ENCODE measurements at places on chromosomes 7 and 10.
A peak's percentile ranks its signal among the peaks of the same experiment; 100 is the strongest.

DNA sequence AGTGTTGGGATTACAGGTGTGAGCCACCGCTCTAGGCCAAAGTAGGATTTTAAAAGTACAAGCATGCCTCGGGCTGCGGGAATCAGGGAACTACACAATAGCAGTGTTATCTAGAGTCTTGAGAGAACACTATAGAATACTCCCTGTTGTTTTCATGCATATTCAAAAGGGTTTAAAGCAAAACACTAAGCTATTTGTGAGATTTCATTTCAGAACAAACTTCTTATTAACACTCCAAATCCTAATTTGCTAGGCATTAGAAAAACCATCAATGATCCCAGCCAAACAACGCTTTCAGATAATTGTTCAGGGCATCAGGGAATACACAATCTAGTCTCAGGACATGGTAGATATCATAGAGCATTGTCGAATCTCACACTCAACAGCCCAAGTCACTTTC is 13.9 kb downstream of the DENND11 start:
- no peak overlapping the region for H3K4me3 ChIP-seq
- H3K27me3 ChIP-seq: no peaks in the 10 kb centered on the region
- H3K36me3 ChIP-seq: peaks cover 18% of the 10 kb centered on the region
- DNase-seq: no peak
- H3K27ac ChIP-seq: no peak overlapping the region
- no peaks in the 10 kb centered on the region for H3K4me1 ChIP-seq

DNA sequence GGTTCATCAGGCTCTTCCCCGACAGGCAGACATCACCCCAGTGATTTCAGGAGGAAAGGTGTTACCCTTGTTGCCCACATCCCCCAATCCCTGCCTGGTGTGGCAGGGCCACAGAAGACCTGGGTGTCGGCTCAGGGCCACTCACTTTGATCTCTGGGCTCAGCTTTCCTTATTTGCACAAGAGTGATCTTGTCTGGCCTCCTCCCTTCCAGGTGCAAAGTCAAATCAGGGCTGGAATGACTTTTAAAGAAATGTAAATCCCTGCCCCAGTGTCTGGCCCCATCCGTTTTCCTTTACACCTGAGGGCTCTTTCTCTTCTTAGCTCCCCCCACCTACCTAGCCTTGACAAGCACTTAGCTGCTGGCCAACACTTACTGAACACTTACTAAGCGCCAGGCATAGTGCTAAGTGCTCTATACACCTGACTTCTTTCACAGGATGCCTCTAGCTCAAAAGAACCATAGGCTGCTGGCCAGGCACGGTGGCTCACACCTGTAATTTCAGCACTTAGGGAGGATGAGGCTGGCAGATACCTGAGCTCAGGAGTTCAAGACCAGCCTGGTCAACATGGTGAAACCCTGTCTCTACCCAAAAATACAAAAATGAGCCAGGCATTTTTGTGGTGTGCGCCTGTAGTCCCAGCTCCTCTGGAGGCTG is 979 bp upstream of the NODAL start:
- H3K4me3 ChIP-seq: no peak overlapping the region
- no peaks in the 10 kb centered on the region for H3K36me3 ChIP-seq
- peaks cover 32% of the 10 kb centered on the region for H3K27me3 ChIP-seq
- no peak for DNase-seq
- no peak overlapping the region for H3K27ac ChIP-seq

GRCh38 chr7:35536396-35536826 is 158.5 kb downstream of the HERPUD2 start:
- no peak overlapping the region for H3K4me3 ChIP-seq
- H3K4me1 ChIP-seq: no peaks in the 10 kb centered on the region
- no peak for DNase-seq
- no peak overlapping the region for H3K27ac ChIP-seq

DNA sequence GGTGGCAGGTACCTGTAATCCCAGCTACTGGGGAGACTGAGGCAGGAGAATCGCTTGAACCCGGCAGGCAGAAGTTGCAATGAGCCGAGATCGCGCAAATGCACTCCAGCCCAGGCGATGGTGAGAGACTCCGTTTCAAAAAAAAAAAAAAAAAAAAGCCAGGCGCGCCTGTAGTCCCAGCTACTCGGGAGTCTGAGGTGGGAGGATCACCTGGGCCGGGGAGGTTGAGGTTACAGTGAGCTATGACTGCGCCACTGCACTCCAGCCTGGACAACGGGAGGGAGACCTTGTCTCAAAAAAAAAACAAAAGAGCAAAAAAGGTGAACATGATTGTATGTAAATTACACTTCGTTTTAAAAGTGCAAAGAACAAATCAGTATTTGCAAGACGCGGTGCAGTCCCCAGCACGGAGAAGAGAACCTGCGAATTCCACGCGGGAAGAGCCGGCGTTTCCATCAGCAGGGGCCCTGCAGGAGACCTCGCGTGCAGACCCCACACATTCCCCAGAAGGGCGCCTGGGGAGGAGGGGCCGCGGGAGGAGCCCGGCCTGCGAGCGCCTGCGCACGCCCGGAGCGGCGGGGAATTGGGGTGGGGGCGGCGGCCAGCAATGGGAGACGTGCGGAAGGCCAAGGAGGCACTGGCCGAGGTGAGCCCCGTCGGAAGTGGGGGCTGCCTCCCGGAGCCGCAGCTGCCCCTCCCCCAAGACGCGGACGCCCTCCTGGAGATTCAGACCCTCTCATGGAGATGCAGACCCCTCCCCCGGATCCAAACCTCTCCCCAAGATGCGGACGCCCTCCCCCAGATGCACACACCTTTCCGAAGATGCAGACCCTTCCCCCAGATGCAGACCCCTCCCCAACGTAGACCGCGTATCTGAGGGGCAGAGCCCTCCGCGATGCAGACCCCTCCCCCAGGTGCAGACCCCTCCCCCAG is 16.7 kb upstream of the SUN1 start:
- H3K4me3 ChIP-seq: peak overlapping the region; percentile 60
- no peak for DNase-seq
- H3K36me3 ChIP-seq: no peaks in the 10 kb centered on the region
- H3K27me3 ChIP-seq: no peaks in the 10 kb centered on the region

DNA sequence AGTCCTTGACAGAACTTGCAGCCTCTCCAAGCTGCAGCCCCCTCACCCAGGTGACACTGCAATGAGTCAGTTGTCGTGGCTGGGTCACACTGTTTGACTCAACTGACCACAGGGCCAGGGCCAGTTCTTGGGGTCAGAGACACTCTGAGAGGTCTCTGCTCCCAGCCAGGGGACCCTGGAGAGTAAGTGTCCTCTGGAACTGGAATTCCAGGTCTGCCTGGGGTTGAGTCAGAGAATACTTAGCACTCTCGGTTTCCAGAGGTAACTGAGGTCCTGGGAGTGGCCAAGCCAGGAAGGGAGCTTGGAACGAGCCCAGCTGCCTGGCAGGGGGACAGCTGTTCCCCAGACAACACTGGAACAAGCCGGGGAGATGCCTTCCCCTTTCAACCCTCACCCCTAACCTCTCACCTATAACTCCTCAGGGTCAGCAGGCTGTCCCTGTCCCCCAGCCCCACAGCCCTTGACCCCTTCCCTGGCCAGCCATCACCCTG is 2.2 kb upstream of the MYL10 start:
- H3K4me1 ChIP-seq: no peaks in the 10 kb centered on the region
- no peak overlapping the region for H3K4me3 ChIP-seq
- no peak for DNase-seq
- no peaks in the 10 kb centered on the region for H3K27me3 ChIP-seq
- H3K27ac ChIP-seq: no peak overlapping the region
- no peaks in the 10 kb centered on the region for H3K36me3 ChIP-seq

DNA sequence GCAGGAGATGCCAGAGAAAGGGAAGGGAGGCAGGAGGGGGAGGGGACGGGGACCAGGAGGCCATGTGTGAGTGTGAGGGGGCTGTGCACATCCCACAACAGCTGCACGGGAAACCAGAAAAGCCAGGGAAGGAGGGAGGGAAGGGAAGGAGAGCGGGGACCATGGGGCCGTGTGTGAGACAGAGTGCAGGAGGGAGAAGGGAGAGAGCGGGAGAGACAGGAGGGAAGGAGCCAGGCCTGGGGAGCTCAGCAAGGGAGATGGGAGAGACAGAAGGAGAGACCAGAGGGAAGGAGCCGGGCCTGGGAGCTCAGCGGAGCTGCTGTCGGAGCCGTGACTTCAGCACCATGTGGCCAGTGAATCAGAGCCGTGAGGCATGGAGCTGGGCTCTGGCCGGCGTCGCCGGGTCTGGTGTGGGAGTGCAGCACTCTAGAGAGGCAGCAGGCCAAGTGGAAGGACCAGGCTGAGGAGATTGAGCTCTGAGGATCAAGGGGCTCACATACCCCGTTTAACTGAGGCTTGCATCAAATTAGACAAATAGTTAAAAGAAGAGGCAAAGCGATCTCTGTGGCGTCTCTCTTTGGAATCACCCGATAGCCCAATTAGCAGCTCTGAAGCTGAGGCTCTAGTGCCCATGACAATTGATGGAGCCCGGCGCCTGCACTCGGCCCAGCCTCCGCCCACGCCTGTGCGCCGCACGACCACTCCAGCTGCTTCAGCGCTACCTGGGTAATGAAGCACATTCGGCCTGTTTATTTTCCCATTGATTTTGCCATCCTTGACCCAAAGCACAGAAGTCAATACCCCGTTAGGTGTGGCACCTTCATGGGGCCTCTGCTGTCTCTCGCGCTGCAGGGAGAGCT is 150.4 kb downstream of the MAD1L1 start:
- no peak for DNase-seq
- no peak overlapping the region for H3K4me3 ChIP-seq
- no peaks in the 10 kb centered on the region for H3K4me1 ChIP-seq

- no peak for DNase-seq
- no peaks in the 10 kb centered on the region for H3K36me3 ChIP-seq
- no peak overlapping the region for H3K27ac ChIP-seq
- no peaks in the 10 kb centered on the region for H3K27me3 ChIP-seq
- no peaks in the 10 kb centered on the region for H3K4me1 ChIP-seq
- no peak overlapping the region for H3K4me3 ChIP-seq
These were observed 57.2 kb downstream of the AKR1E2 start for GRCh38 chr10:4883079-4883739.

DNA sequence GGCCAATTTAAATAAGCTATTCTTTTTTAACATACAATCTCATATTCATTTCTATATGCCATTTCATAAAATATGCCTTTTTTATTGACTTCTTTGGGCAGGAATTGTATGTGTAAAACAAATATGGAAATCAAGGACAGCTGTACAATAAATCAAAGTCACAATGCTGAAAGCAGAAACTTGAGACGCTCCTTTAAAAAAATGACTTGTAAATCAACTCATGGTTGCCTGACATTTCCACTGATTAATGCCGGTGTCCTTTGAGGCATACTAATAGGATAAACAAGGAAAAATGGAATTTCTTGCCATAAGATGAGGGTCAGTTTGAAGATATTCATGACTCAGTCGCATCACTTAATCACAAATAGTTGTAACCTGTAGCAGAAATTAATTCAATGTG is 247.4 kb upstream of the TEX47 start:
- no peak overlapping the region for H3K4me3 ChIP-seq
- H3K36me3 ChIP-seq: no peaks in the 10 kb centered on the region
- DNase-seq: no peak
- H3K4me1 ChIP-seq: no peaks in the 10 kb centered on the region
- H3K27ac ChIP-seq: no peak overlapping the region

DNA sequence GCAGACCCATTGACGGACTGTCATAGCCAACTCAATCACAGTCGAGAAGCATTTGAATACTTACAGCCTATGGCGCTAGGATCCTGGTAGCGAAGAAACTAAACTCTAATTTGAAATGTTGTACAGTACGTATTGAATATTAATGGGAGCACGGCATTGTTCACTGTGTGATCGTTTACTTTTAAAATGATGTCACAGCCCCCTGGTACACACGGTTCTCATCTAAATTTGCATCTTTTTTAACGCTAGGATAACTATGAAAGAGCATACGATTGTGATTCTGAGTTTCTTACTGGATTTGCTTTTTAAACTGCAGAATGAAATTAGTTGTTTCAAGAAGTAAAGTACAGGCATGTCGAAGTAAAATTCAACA is 895 bp upstream of the NAPEPLD start:
- DNase-seq: no peak
- H3K27me3 ChIP-seq: no peaks in the 10 kb centered on the region
- H3K4me1 ChIP-seq: no peaks in the 10 kb centered on the region
- H3K27ac ChIP-seq: peak overlapping the region; percentile 75

DNA sequence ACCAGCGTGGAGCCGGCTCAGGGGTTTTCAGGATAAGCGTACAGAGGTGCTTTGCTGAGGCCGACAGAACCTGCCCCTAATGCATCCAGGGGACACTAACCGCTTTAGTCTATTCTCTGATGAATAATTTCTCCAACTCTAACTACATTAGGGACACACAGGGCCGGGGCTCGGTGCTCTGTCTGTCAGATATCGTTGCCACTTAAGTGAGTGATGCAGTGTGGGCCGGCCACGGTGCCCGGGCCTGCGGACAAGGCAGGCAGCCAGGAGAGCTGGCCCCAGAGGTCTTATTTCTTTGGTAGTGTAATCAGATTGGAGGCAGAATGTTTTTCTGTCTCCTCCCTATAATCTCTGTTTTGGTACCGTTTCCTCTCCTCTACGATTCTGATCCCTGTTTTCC is 62.7 kb downstream of the ADRA2A start:
- H3K4me3 ChIP-seq: no peak overlapping the region
- peaks cover 2% of the 10 kb centered on the region for H3K27me3 ChIP-seq
- no peak for DNase-seq
- H3K4me1 ChIP-seq: no peaks in the 10 kb centered on the region

- H3K4me1 ChIP-seq: no peaks in the 10 kb centered on the region
- H3K4me3 ChIP-seq: no peak overlapping the region
- no peaks in the 10 kb centered on the region for H3K27me3 ChIP-seq
- H3K27ac ChIP-seq: no peak overlapping the region
- no peaks in the 10 kb centered on the region for H3K36me3 ChIP-seq
These were observed 23.7 kb upstream of the WNT16 start for GRCh38 chr7:121305109-121305508.

DNA sequence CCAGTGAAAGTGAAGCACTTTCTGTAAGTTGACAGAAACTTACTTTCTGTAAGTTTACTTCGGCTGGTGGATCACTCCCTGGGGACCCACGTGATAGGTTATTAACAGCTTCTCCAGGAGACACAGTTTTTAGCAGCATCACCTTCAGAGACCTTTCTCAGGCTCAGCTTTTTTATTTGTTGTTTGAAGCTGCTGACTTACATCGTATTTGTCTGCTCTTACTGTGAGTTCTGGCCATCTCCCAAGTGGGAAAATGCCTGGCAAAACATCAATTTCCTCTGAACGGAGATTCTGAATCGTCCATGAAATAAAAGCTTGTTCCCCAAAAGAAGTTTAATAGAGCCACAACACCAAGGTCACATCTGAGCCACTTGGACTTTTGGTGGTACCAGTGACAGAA is 178.7 kb upstream of the PODXL start:
- H3K27me3 ChIP-seq: no peaks in the 10 kb centered on the region
- no peaks in the 10 kb centered on the region for H3K36me3 ChIP-seq
- no peak overlapping the region for H3K27ac ChIP-seq
- no peak for DNase-seq
- H3K4me3 ChIP-seq: no peak overlapping the region
